ENCODE measurements at places on chromosomes 1 and 21.

GRCh38 chr1:52210044-52210443 lies 68.2 kb downstream of the ZFYVE9 start:
- no peak for DNase-seq

DNA sequence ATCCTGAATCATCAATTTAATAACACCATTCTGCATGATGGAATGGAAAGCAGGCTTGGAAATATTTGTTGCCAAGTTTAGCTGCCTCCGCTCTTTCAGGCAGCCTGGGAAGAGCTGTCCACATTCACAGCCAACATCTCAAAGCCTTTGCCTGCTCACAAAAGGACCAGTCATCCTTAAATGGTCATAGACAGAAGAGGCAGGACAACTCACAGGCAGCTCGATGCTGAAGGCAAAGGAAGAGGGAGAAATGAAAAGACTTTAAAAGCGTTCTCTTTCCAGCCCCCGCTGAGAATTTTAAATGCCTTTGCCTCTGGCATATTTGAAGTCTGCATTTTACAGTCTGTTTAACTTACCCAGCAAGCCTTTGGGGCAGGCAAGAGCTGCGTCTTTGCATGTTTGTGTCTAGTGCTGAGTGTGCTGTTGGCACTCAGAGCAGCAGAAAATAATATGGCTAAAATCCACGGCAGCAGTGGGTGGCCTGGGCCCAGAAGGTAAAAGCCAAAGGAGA lies 68.9 kb downstream of the NMNAT2 start:
- DNase-seq, result no peak

- no peak for DNase-seq
These were observed 10.0 kb downstream of the FAM163A start for GRCh38 chr1:179753061-179753460.

DNA sequence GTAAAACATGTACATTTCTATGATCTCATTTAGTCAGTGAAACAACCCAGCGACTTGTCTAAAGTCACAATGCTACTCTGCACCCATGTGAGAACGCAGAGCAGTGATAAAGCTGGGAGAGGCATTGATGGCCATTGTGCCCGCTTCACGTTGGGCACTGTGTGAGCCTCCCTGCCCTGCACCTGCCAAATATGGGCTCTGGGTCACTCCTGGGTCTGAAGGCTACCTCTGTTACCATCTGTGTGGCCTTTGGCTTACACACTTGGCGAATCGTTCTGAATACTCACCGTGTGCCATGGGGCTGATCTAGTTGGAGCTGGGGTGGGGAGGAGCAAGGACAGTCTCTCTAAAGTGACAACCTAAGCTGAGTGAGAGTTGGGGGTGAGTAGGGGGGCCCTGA lies 29.9 kb downstream of the PCSK9 start:
- no peak for DNase-seq

- DNase-seq, result peak; percentile 38
These were observed 911 bp downstream of the LMO4 start for GRCh38 chr1:87329526-87330056.

DNA sequence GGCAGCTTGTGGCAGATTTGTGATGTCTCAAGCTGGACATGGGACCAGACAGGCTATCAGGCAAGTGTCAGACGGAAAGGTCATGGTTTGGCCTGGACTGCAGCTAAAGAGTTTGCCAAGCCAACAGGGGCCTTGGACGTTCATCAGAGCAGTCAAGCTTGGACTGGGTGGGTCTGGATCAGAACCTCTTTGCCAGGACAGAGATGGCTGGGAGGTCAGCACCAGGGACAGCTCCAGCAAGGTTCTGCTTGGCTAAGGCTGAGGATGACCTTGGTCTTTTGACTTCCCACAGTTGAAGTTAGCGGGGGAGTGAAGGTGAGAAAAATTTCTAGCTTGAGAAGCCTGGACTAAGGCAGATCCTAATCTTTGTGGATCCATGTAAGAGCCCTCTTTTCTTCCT lies 68.1 kb downstream of the GRIK3 start:
- peak; percentile 42 for DNase-seq

DNA sequence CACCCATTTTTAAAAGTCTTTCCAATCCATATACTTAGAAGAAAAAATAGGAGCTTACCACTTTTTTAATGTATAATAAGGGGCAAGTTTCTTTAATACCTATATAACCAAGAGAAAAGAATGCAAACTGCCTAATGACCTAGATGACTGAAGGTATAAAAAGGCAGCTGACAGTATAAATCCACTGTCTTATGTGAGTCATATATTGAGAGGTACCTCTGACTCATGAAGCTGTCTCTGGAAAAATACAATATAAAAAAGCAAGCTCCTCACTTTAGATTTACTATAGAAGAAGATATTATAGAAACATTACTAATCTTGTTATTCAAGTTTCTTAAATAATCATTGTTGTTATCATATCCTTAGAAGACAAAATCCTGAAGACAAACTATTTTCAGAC lies 144.2 kb downstream of the VAV3 start:
- peak; percentile 9 for DNase-seq

- DNase-seq, result no peak
These were observed 115.7 kb downstream of the MAP3K21 start for GRCh38 chr1:233443040-233443760.

DNA sequence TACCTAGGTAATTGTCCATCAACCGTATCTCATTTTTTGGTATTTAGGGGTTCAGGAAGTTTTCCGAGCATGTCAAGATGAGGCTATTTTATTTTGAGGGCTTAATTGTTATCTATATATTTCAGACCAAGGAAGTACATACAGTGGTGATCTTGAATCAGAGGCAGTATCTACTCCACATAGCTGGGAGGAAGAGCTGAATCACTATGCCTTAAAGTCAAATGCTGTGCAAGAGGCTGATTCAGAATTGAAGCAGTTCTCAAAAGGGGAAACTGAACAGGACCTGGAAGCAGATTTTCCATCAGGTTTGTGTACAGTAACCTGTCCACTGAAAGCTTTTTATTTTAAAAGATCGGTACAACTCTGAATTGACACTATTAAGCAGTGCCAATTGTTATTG lies 130.2 kb downstream of the ZMYM4 start:
- no peak for DNase-seq

GRCh38 chr1:12052997-12053686 lies 10.0 kb upstream of the TNFRSF8 start:
- DNase-seq, result no peak

Data from SJCRH30 (cell line).